ENCODE measurements at places on chromosomes 5 and 9. TPM values are rescaled to one million over a fixed set of nuclear protein-coding genes. Genes with fewer than 3 reads are reported as not detected.

Gene PTGS1
- 14.4 TPM for total RNA-seq

Gene MLANA
- total RNA-seq, result not detected

Gene MEIKIN
- total RNA-seq, result not detected

Gene LHX6
- total RNA-seq, result 0.14 TPM

Gene MSX2
- total RNA-seq, result 0.21 TPM

Gene PCDHGC4
- total RNA-seq, result 0.40 TPM

GRCh38 chr5:151737431-151737830 lies 21.0 kb downstream of the ATOX1 start:
- DNase-seq, result no peak

GRCh38 chr9:73841018-73841417 lies 656.1 kb upstream of the RORB start:
- DNase-seq, result no peak

DNA sequence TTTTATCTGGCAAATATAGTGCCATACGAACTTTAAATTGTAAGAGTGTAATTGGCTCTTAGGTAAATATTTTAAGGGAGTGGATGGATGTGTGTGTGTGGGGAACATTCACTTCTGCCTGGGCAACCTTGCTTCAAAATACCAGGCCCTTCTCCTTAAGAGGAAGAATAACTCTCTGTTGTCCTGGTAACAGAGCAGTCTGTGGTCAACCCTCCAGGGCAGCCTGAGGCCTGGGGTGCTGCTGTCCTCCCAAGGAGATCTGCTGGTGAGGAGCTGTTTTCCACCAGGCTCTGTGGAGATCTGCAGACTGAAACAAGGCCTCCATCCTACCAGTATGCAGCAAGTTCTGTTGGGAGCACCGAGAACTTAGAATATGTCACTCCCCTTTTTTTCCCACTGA lies 325.2 kb downstream of the PSAT1 start:
- no peak for DNase-seq

- DNase-seq, result no peak
Observed at GRCh38 chr9:5479994-5480694, 29.8 kb downstream of the CD274 start.

DNA sequence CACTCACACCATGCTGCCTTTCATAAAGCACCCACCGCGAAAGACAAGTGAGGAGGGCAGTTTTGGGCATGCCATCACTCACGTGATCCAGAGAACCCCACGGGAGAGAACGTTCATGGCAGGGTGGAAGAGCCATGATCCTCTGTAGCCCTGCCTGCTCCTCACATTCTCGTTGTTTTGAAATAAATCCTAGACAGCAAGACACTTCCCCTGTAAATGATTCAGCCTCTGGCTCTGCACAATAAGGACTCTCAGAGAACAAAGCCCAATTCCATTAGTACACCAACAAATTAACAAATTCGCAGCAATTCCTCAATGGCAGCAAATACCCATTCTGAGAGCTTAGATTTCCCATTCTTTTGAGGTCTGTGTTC lies 71.5 kb downstream of the WNK2 start:
- no peak for DNase-seq

DNA sequence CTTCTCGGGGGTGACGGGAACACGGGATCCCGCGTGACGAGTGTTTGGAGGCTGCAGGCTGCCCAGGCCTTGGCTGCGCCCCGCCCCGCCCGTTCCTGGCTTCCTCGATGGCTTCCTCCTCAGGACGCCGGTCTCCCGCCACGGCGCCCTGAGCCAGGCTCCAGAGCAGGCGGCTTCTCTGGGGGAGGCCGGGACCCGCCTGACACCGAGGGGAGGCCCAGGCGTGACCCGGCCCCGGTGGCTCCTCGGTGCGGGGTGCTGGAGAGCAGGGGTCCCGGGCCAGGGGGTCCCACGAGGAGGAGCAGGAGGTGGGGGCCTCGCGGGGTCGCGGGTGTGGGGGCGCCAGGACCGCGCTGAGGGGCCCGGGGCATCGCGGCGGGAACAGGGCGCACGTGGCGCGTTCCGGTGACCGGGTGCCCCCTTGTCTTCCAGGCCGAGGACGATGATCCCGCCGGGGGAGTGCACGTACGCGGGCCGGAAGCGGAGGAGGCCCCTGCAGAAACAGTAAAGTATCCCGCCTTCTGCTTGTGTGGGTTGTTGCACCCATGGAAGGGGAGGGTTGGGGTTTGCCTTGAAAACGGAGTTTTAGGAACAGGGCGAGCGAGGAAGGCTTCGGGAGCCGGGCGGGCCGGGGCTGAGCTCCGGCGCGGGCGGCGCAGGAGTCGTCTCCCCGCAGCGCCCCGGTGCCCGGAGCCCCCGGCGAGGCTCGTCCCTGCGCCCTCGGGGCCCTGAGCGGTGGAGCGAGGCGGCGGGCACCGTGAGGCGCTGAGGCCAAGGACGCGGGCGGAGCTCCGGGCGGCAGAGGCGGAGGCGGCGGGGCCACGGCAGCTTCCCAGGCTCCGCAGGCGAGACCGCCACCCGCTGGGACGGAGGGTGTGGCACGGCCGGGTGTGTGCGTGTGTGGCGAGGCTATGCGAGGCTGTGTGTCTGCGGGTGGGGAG lies 22.2 kb downstream of the AHRR start:
- no peak for DNase-seq

DNA sequence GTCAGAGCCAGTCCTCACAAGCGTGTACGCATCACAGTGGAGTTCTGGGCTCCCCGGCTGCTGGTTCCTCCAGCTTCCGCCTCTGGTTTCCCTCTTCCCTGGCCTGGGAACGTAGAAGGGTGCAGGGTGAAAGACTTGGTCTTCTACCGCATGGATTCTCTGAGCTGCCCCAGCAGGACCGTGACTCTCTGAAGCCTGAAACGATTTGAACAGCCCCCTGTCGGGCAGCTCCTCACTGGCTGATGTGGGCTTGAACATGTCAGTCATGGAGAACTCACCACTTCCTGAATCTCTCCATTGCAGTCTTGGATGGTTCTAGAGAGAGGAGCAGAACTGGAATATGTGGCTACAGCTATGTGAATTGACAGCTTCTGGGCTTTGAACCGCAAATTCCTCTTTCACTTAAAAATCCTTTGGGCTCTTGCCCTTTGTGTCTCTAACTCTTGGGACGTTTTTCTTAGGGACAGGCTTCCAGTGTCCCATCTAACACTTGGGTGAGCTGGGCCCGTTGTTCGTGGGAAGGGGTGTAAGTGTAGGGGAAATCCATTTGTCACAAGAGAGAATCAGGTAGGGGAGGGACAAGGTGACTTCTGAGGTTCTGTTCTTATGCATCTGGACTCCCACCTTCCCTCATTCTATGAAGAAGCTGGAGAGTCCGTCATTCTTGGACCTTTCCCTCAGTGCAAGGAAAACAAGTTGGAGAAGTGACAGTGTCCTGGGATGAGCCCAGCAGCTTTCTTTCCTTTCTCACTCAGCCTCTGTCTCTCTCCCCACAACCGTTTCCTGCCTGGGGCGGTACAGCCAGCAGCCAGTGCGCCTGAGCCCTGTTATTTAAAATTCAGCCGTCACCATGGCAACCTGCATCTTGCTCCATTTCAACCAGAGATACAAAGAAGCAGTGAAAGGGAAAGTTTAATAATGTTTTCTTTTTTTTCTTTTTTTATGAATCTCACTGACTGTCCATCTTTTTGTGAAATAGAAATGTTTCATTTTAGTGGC lies 84.7 kb downstream of the PTTG1 start:
- no peak for DNase-seq

- no peak for DNase-seq
Observed at GRCh38 chr5:150703762-150704161, 2.9 kb upstream of the RBM22 start.

DNA sequence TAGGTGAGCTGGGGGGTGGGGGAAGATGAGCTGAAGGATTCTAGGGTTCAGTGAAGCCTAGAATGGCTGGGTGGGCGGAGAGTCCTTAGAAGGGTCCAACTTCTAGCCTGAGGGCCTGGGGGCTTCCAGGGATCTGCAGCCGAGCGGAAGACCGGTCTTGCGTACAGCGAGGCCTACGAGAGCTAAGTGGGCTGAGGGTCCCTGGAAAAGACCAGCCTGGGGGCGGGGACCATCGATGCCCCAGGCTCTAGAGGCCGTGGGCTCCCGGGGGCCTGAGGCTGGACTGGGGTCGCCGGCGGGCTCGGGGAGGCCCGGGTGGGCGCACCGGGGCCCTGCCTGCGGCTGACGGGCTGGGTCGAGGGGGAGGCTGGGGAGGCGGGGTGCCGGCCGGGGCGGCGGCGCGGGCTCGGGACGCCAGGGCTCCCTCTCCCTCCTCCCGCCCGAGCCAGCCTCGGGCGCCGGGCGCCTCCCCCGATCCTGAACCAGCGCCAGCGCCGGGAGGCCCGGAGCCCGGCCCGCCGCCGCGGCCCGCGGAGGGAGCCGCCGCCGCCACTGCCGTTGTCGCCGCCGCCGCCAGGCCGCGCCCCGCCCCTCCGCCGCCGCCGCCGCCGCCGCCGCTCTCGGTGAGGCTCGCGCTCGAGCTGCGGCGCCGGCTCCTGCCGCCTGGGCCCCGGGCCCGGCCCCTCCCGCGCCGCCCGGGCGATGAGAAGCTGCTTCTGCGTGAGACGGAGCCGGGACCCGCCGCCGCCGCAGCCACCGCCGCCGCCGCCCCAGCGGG lies at the start of gene MVB12B:
MVB12B (plus strand) TSS at position 602 of the 778 bp plus-strand sequence; CDS start at position 703, 101 bp downstream.
- DNase-seq, result no peak

Measured in pulmonary artery endothelial cell (primary cell).